ENCODE measurements at places on chromosomes 2 and 18.

DNA sequence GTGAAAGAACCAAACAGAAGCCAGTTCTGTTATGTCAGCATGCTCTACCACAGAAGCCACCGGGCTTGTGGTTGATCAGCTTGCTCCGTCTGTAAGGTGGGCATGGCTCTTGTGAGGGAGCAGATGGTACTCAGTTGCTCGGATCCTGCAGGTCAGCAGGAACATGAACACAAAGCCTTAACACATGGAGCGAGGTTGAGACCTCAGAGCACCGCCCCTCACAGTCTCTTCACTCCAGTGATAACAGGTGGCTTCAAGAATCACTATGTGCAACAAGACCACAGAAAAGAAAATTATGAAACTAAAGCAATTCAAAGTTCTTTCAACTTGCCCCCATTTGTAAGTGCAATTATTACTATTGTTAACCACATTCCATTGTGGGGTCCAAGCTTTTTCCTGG lies 72.1 kb downstream of the OSBPL6 start:
- peaks cover 4% of the 10 kb centered on the region for H3K27me3 ChIP-seq
- DNase-seq = peak; percentile 5
- no peaks in the 10 kb centered on the region for H3K4me1 ChIP-seq

DNA sequence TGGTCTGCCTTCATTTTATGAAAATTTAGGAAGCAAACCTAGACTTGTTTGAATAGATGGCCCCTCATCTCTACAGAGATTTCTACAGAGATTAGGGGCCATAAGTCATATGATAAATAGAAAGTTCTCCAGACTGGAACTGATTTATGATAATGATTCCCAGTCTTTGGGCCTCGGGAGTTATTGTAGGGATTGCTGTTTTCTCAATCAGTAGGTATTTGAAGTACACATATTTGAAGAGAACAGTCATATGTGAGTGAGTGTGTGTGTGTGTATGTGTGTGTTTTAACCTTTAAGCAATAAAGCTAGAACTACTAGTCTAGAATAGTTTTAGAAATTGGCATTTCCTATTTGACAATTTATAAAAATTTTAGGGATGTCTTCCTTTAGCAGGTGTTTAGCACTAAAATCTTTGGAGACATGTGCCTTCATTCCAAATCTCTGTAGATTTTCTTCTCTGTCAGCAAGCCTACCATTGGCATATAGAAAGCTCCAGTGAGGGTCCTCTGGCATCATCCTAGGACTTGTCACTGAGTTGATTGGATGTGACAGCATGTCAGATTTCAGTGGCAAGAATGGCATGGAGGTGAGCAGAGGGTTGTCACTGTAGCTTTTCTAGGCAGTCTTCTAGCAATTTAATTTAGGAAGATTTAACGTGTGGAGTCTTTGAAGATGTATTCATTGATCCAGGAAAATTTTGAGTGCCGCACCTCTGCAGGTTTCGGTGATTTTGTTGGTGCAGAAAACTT lies 71.2 kb downstream of the MYO1B start:
- H3K27me3 ChIP-seq = no peaks in the 10 kb centered on the region
- H3K4me3 ChIP-seq = no peak overlapping the region
- no peak for DNase-seq

DNA sequence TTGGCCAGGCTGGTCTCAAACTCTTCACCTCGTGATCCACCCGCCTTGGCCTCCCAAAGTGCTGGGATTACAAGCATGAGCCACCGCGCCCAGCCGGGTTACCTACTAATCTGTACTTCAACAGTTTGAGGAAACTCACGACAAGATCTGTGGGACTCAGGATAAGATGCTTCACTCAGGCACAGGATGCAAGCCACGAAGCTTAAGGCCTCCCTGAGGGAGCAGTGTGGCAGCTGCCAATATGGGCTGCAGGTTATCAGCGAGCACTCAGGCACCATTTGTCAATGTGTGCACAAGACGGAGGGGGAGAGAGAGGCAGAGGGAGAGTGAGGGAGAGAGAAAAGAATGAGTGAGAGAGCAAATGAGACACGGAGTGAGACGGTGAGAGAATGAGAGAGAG lies 173.6 kb upstream of the RAB6C start:
- DNase-seq = no peak
- no peak overlapping the region for H3K4me3 ChIP-seq
- no peak overlapping the region for H3K27ac ChIP-seq

DNA sequence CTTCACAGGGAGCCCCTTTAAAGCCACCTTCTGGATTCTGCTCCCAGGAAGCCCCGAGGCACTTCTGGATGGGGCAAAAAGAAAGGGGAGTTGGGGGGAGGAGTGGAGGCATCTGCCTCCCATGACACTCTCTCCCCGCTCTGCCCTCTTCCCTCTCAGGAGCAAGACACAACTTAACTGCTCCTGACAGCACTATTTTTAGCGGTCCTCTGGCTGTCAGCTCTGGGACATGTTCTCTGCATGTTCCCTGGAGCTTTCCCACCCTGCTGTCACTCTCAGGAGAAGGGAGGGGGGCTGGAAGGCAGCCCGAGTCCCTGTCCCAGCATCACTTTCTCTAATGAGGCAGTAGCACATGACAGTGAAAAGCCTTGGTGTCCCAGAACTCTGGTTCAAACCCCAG lies 32.3 kb downstream of the PLB1 start:
- no peak overlapping the region for H3K4me3 ChIP-seq
- H3K4me1 ChIP-seq = no peaks in the 10 kb centered on the region
- no peak overlapping the region for H3K27ac ChIP-seq

DNA sequence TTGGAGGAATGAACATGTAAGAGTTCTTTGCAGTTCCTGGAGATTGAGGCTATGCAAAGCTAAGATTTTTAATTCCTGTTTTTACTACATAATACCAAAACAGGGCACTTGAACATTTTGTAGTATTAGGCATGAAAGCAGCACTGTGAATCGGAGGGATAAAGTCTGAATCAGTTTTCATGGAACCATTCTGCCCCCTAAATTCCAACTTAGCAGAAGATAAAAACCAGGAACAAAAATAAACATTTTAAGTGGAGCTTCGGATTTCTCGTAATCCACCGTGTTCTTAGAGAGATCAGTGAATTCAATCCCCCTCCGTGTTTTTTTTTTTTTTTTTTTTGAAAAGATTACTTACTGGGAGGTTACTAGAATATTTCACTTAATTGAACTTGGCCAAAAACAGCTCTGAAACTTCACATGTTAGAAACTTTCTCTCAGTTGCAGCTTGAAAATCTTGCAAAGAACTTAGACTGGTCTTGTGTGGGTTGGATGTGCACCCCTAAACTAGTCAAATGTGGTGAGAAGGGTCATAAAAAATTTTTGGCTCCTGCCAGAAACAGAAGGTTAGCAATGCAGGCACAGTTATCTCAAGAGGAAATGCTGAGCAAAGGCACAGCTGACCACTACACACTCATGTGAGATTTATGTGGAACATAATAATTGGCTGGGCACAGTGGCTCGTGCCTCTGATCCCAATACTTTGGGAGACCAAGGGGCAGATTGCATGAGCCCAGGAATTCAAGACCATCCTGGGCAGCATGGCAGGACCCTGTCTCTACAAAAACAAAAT lies 145.4 kb upstream of the RNF152 start:
- H3K36me3 ChIP-seq = no peaks in the 10 kb centered on the region
- H3K4me3 ChIP-seq = no peak overlapping the region
- DNase-seq = no peak
- H3K4me1 ChIP-seq = peaks cover 10% of the 10 kb centered on the region

GRCh38 chr2:98172951-98173350 lies 86.0 kb downstream of the VWA3B start:
- H3K4me1 ChIP-seq = no peaks in the 10 kb centered on the region
- no peaks in the 10 kb centered on the region for H3K36me3 ChIP-seq
- no peak for DNase-seq
- H3K4me3 ChIP-seq = no peak overlapping the region
- H3K27me3 ChIP-seq = peaks cover 32% of the 10 kb centered on the region

DNA sequence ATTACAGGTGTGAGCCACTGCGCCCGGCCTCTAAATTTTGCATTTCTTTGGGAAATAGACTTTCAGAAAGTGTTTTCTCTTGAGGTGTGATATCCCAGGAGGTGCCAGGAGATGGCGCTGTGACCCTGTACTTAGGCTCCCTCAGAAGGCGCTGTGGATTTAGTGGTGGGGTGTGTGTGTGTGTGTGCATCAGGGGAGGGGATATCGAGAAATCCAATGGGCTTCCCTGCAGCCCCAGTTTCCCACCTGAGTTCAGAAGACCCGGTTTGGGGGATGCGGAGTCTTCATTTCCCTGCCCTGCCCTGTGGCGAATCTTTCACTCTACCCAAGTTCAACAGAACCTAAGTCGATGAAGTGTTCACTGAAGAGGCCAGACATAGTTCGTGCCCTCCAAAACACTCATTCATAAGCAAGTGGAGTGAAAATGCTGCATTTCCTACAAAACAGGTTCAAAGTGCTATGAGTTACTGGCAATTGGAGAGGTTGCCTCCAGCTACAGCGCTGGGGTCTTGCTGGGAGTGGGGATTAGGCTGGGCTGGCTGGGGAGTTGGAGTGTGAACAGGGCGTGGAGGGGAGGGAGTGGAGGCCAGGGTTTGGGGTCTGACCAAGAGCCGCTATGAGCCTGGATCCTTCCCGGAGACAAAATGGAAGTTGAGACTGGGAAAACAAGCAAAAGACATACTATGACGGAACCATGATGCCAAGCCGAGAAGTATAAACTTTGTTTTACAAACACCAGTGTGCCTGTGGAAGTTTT lies 6.5 kb upstream of the WNT6 start:
- H3K36me3 ChIP-seq = no peaks in the 10 kb centered on the region
- H3K4me3 ChIP-seq = no peak overlapping the region
- H3K27me3 ChIP-seq = peaks cover 17% of the 10 kb centered on the region
- peaks cover 14% of the 10 kb centered on the region for H3K4me1 ChIP-seq
- no peak overlapping the region for H3K27ac ChIP-seq

GRCh38 chr2:31217465-31218200 lies at the start of gene CAPN14:
CAPN14 (minus strand) TSS chr2:31217515; CDS start chr2:31205447, 12,068 bp downstream.
- H3K27me3 ChIP-seq = no peaks in the 10 kb centered on the region
- H3K27ac ChIP-seq = no peak within 1 kb of the TSS
- H3K36me3 ChIP-seq = no peaks in the 10 kb centered on the region
- DNase-seq = no peak
- no peak within 1 kb of the TSS for H3K4me3 ChIP-seq

DNA sequence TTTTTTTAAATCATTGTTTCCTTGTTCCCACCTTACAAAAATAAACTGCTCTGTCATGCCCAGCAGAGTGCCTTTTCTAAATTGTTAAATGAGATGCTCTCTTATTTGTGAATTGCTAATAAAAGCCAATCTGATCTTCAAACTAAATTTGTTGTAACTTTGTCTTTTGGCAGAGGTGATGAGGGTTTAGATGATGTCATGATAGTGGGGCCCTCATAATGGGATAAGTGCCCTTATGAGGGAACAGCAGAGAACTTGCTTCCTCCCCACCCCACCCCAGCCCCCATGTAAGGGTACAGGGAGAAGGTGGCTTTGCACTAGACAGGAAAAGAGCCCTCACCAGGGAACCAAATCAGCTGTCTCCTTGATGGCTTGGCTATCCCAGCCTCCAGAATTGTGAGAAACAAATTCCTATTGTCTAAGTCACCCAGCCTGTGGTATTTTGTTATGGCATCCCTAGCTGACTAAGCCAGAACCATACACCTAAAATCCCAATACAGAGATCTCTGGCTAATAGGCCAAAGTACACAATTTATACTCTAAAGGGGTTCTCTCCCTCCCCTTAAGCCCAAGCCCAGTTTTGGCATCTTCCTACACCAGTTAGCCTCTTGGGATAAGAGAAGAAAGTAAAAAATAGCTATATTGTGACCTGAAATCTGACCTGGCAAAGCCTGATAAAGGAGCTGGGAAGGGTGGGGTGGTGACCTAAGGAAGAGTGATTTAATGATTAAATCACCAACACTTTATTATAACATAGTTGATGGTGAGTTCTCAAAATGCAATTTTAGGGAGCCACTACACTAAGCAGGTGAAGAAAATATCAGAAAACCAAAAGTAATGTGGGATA lies 40.3 kb upstream of the HNRNPA3 start:
- H3K27me3 ChIP-seq = no peaks in the 10 kb centered on the region
- no peak for DNase-seq
- H3K27ac ChIP-seq = no peak overlapping the region
- no peaks in the 10 kb centered on the region for H3K36me3 ChIP-seq
- H3K4me3 ChIP-seq = no peak overlapping the region
- no peaks in the 10 kb centered on the region for H3K4me1 ChIP-seq

- H3K4me1 ChIP-seq = no peaks in the 10 kb centered on the region
- no peak for DNase-seq
- no peaks in the 10 kb centered on the region for H3K27me3 ChIP-seq
- H3K36me3 ChIP-seq = no peaks in the 10 kb centered on the region
Measured at GRCh38 chr18:6940451-6940850, 177.1 kb downstream of the LAMA1 start.

- peaks cover 42% of the 10 kb centered on the region for H3K4me1 ChIP-seq
- H3K27ac ChIP-seq = no peak overlapping the region
- no peaks in the 10 kb centered on the region for H3K36me3 ChIP-seq
Measured at GRCh38 chr2:197294260-197294659, 16.3 kb downstream of the ANKRD44 start.

GRCh38 chr2:201118961-201119854 lies 3.2 kb downstream of the CFLAR start:
- peak overlapping the region; percentile 76 for H3K4me3 ChIP-seq
- H3K27ac ChIP-seq = peak overlapping the region; percentile 98

- H3K4me1 ChIP-seq = peaks cover 6% of the 10 kb centered on the region
- H3K27me3 ChIP-seq = peaks cover 11% of the 10 kb centered on the region
- no peak overlapping the region for H3K27ac ChIP-seq
- peak; percentile 69 for DNase-seq
- H3K4me3 ChIP-seq = peak overlapping the region; percentile 46
Measured at GRCh38 chr2:57759822-57760300, 286.7 kb upstream of the VRK2 start.

- no peak overlapping the region for H3K27ac ChIP-seq
- H3K36me3 ChIP-seq = no peaks in the 10 kb centered on the region
- H3K27me3 ChIP-seq = no peaks in the 10 kb centered on the region
- no peak overlapping the region for H3K4me3 ChIP-seq
- no peaks in the 10 kb centered on the region for H3K4me1 ChIP-seq
Measured at GRCh38 chr2:227890495-227891079, 19.2 kb downstream of the DAW1 start.

- no peaks in the 10 kb centered on the region for H3K4me1 ChIP-seq
- peaks cover 14% of the 10 kb centered on the region for H3K27me3 ChIP-seq
- no peak overlapping the region for H3K4me3 ChIP-seq
- DNase-seq = no peak
- H3K27ac ChIP-seq = no peak overlapping the region
Measured at GRCh38 chr18:59286341-59286740, 13.1 kb upstream of the RAX start.

- no peak for DNase-seq
- H3K27me3 ChIP-seq = no peaks in the 10 kb centered on the region
- no peak overlapping the region for H3K4me3 ChIP-seq
- no peak overlapping the region for H3K27ac ChIP-seq
- H3K36me3 ChIP-seq = peaks cover 52% of the 10 kb centered on the region
Measured at GRCh38 chr2:55649211-55649610, 31.8 kb upstream of the PPP4R3B start.

GRCh38 chr2:64260817-64261216 lies 116.6 kb upstream of the PELI1 start:
- peaks cover 22% of the 10 kb centered on the region for H3K27me3 ChIP-seq
- H3K36me3 ChIP-seq = no peaks in the 10 kb centered on the region
- no peak overlapping the region for H3K4me3 ChIP-seq
- no peak overlapping the region for H3K27ac ChIP-seq

Measured in DND-41 (cell line).